Activated naive CD4-positive, alpha-beta T cell treated with anti-CD3 and anti-CD28 coated beads, Interleukin-2, amount 50 U/mL, for 72 hours (primary cell): ENCODE measurements at places on chromosomes 5 and 9. TPM values are rescaled to one million over a fixed set of nuclear protein-coding genes. Genes with fewer than 3 reads are reported as not detected.

Gene ADAMTS13
- total RNA-seq: 2.6 TPM

Gene NR6A1
- total RNA-seq: 0.84 TPM

Gene SPINK4
- not detected for total RNA-seq

Gene SEMA5A
- total RNA-seq: not detected

Gene ADCY2
- not detected for total RNA-seq

GRCh38 chr5:95891499-95891898 lies 69.0 kb upstream of the GLRX start:
- no peak for DNase-seq

GRCh38 chr9:131669269-131670157 lies 70.4 kb downstream of the RAPGEF1 start:
- DNase-seq: no peak

DNA sequence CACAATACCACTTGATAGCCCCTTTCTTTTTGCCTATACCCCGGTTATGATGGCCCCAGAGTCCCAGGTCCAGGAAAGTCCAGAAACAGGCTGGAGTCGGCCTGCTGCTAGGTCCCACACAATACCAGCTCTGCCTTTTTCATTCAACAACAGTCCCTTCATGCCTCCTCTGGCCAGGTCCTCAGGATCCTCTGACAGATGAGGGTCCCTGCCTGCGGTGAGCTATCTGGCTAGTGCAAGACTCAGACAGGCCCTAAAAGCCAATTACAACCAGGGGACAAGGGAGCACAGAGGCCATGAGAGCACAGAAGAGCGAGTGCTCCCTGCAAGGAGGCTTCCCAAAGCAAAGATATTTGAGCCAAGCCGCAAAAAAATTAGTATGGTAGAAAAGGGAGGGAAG lies 84.8 kb upstream of the ZBTB43 start:
- DNase-seq: no peak

- DNase-seq: no peak
These were observed 80.4 kb upstream of the OSMR start for GRCh38 chr5:38765399-38765861.

GRCh38 chr9:129174724-129175514 lies 3.1 kb downstream of the IER5L start:
- DNase-seq: peak; percentile 63

DNA sequence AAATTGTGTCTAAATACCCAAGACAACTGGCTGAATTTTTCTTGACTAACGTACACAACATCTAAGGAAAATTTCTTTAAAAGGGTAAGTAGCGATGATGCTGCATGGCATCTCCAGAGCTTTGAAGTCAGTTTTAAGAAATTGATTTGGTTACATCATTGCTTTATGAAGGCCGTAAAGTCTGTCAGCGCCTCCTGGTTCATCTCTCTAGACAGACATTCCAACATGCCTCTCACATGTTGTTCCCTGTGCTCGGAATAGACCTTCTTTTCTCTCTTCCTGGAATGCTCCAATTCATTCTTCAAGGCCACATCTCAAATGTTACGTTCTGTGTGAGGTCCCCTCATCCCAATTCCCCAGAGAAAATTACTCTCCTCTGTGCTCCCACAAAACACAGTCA lies 108.7 kb upstream of the SSBP2 start:
- no peak for DNase-seq

- no peak for DNase-seq
These were observed 59.1 kb downstream of the C9orf152 start for GRCh38 chr9:110148891-110149290.
